Activated CD4-positive, alpha-beta T cell treated with anti-CD3 and anti-CD28 coated beads for 36 hours (primary cell): ENCODE measurements at places on chromosomes 5 and 9.

DNA sequence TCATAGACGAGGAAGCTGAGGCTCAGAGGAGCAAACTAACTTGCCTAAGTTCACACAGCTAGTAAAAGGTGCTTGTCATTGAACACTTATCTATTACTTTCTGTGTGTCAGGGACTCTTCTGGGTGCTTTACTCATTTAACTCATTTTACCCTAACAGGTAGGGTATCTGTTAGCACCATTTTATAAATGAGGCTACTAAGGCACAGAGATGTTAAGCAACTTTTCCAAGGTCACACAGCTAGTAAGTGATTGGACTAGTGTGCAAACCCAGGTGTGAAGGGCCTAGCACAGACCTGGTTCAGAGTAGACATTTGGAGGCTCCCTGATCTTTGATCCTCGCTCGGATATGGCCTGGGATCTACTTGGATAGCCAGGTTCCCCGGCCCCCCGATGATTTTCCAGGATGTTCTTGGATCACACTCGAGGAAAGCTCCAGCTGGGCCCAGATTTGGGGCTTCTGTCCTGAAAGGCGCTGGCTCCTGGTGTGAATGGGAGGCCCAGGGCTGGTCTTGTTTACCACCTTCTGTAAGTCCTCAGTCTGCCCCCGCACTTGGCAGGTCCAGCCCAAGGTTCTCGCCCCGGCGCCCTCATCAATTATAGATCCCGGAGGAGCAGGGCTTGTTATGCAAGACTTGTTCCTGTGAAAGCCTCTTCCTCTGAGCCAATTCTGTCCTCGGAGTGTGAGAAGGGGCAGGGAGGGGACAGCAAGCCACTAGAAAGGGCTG lies 37.5 kb downstream of the GSN start:
- DNase-seq = no peak

DNA sequence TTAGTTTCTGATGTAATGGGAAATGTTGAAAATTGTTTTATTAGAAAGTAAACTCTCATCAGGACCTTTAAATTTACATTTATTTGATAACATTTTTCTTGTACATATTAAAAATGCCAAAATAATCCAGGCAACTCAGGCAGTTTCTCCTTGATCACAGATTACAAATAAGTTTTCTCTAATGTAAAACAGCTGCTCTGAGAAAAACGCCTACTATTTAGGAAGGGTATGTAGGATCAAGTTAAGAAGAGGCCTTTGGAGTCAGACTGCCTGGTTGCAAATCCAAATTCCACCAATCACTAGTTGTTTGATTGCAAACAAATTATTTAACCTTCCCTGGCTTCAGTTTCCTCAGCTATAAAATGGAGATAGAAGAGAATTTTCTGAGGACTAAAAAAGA lies 610.8 kb downstream of the PDE4D start:
- DNase-seq = no peak

DNA sequence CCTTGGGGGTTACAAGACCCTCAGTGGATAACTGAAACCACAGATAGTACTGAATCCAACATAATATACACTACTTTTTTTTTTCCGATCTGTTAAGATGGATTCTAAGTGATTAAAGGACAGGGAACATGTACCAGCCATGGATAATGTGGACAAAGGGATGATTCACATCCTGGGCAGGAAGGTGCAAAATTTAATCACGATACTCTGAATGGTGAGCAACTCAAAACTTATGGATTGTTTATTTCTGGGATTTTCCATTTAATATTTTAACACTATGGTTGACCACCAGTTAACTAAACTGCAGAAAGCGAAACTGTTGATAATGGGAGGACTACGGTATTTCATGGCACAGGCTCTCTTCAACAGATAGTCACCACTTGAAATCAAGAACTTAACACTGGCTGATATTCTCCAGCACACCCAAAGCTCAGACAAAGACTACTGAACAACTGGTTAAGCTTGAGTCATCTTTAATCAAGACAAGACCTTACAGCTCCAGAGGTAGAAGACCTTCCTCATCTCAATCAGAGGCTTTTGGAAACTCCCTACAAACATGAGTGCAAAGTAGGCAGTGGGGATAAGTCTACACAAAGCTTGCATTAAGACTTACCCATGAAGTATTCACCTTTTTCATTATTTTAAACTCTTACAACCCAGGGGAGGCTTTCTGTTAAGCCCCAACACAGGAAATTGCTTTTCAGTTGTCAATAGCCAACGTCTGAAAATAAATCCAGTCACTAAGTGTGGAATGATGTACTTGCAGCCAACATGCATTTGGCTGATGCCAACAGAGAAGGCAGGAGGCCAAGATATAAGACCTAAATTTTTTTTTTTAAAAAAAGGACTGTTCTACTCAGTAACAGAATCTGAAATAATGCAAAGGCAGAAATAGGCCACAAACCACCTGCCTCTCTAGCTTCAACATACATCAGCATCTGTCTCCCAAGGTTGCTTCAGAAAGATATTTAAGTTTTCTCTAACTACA lies 78.7 kb downstream of the ELAVL2 start:
- no peak for DNase-seq

- DNase-seq = no peak
Measured at GRCh38 chr5:4773827-4774317, 366.3 kb upstream of the ADAMTS16 start.

GRCh38 chr9:93187047-93187446 lies 3.1 kb downstream of the WNK2 start:
- no peak for DNase-seq

DNA sequence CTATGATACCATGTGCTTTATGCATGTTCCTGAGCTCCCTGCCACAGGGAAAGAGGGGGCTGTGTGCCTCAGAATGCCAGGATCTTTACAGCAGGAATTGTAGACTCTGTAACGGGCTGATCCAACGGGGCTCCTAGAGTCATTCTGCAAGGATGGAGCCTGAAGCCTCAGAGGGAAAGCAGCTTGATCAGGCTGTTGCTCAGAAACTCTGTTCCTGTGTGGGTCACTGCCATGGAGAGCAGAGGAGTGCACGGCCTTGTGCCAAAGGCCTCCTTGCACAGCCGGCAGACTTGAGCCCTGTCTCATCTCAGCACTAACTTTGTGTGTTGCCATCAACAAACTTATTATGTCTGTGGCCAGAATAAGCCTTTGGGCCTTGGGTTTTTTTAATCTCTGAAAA lies 51.8 kb downstream of the AMBP start:
- no peak for DNase-seq

DNA sequence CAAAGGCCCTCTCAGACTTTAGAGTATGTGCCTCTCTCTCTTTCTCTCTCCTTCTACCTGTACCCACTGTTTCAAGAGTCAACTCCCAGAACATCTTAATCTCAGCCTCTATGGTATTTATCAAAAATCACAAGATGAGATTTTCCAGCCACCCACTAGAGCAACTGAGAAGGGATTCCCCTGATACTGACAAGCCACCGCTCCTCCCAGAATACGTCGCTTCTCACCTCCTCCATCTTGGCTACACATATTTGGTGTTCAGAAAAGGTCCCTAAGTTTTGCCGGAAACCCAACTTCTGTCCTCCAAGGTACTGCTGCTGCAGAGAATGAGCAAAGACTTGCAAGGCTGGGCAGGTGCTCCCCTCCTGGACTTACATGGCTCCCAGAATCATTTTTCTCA lies 6.1 kb downstream of the GARIN3 start:
- peak; percentile 68 for DNase-seq

GRCh38 chr9:133375116-133375723 lies 640 bp downstream of the SURF4 start:
- peak; percentile 51 for DNase-seq

DNA sequence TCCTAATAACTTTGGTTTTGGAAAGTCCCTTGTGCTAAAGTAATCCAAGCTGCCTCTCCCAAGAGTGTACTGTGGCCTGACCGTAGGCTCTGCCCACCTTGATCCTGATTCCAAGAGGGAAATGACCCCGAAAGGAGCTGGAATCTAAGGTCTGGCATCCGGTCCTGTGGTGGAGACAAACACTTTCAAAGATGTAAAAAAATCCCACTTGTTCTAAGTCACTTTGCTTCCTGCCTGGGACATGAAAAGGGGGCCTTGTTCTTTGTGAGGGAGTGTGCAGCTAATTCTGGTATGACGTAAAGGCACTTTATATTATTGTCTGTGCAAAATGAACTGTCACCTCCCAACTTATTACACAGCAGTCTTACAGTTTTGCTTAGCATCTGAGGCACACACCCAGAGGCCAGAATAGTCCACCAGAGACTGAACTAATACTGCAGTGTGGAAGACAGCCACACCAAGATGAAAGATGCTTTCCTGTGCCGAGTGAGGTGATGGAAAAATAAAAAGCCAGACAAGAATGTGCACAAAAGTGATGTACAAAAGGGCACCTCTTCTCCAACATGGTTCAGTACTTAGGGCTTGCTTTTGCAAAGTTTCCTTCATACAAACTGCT lies 128.7 kb downstream of the SLC12A2 start:
- no peak for DNase-seq

GRCh38 chr5:58012801-58013315 lies 447.0 kb downstream of the PLK2 start:
- no peak for DNase-seq

- no peak for DNase-seq
Measured at GRCh38 chr5:115586525-115587146, 15.6 kb downstream of the TICAM2 start.

- peak; percentile 81 for DNase-seq
Measured at GRCh38 chr9:107283623-107284616, 841 bp downstream of the RAD23B start.

DNA sequence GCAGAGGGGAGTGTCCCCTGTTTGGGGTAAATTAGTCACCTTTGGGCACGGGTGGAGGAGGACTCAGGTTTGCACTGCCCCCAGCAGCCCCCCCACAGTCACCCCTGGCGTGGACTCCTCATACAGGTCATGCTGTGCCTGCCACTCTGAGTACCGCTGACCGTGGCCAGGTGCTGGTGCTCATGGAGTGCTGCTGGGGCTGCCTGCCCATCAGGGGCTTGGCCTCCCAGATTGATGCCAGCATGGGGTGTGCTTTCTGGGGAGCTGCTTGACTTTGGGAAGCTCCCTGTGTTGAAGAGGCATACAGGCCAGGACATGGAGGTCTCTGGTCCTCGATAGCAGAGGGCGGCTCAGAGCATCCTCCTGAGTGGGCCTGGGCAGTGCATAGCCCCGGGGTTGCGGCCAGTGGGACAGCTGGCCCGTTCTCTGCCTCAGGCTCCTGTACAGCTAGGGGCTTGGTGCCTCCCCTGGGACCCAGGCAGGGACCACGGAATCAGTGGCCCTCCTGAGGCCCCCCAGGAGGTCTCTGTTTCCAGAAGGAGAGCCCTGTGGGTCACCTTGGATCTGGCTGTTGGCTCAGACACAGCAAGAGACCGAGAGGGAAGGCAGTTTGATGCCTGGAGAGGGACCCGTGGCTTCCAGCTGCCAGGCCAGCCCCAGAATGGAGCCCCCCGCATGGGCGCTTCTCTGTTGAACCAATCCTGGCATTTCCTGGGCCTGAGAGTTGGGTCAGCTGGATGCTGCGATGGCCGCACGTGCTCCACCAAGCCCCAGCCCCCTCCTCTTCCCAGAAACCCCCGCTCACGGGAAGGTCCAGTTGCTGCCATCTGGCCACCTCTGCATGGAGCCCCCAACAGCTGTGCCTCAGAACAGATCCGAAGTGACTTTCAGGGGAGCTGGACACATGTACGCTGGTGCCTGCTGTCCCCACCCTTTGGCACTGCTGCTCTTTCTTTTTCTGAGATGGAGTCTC lies 6.1 kb upstream of the AJM1 start:
- DNase-seq = no peak

DNA sequence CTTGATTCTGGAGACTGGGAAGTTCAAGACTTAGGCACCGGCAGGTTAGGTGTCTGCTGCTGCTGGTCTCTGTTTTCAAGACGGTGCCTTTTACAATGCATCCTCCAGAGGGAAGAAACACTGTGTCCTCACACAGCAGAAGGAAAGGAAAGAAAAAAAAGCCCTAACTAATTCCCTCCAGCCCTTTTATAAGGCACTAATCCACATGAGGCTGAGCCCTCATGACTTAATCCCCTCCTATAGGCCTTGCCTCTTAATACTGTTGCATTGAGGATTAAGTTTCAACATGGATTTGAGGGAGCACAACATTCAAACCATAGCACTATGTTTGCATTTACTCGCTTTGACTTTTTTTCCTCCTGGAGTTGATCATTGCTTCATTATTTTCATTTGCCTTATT lies 585.9 kb downstream of the TLR4 start:
- DNase-seq = no peak

DNA sequence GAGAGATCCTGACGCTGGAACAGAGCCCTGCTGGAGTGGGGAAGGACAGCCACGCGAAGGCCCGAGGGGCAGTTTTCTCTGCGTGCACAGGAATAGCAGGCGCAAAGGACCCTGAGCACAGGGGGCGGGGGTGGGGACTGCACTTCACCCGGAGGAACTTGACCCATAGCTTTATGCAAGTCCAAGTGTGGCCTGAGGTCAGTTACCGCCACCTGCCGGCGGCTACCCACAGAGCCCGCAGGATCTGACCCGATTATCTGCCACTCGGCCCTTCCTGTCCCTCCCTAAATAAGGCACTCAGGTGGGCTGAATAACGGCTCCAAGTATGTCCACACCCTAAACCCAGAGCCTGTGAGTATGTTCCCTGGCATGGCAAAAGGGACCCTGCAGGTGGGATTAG lies 65.4 kb upstream of the FCN1 start:
- DNase-seq = peak; percentile 18
